Activated naive CD4-positive, alpha-beta T cell treated with anti-CD3 and anti-CD28 coated beads, Interleukin-2, amount 50 U/mL, for 72 hours (primary cell): ENCODE measurements at places on chromosomes 2 and 18. TPM values are rescaled to one million over a fixed set of nuclear protein-coding genes. Genes with fewer than 3 reads are reported as not detected.

DNA sequence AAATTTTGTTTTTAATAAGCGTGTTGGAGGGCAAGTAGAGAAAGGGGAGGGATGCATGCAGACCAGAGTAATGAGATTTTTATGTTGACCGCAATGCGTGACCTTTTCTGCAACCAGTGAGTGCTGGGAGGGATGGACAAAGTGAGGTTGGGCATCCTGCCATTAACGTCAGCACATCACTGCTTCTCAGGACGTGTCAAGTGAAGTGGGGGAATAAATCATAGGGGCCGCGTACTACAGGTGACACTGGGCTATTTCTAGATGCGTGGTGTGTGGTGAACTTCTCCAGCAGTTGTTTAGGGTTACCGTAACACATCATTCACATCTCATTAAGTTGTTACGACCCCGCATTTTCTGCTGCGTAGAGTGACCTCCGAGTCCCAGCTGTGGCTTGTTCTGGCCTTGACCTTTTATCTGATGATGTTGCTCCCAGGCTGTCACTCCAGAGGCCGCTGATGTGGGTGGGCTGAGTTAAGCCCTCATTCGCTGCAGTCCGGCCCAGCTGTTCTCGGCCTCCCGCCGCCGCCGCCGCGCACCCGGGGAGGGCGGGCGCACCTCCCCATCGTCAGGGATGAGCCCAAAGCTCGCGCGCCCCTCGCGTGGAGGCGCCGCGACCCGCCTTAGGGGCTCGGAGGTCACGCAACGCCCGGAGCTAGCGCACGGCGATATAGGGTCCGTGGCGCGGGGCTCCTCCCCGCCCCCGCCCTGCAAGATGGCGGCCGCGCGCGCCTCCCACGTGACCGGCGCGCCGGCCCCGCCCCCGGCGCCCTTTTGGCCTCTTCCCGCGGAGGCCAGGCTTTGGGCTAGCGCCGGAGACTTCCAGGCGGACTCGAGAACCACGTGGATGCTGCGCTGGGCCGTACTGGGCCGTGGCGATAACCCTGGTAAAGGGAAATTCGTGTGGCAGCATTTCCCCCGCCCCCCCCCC is 3.5 kb downstream of the ZCCHC2 start:
- DNase-seq = peak; percentile 81

DNA sequence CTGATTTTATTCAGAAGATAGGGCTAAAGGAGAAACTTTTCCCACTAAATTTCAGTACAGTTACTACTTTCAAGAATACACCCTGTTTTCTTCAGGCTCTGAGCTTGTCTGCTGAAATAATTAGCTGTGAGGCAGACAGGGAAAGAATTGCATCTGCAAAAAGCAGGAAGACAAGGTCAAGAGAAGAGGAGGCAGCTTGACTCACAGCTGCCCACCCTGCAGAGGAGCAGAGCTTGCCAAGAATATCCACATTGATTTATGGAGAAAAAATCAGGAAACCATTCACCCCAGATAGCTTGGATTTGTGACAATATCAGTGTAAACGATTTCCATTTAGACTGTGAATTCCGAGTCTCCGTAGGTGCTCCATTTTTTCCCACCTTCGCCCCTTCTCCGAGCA is 49.0 kb downstream of the ACTR2 start:
- no peak for DNase-seq

DNA sequence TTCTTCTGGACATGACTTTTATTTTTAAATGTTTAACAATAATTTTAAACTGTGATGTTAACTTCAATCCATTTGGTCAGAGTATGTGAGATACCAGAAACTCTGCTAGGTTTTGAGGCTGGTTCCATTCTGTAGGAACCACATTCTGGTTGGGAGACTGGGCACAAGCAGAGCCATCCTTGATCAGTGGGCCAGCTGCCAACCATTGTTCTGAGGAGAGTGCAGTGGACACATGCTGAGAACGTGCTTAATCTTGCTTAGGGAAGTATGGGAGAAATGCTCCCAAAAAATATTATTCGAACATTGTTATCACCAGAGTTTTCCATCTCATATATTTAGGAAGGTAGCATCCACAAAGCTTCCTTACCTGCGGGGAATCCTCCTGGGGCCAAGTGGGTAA is 155.8 kb downstream of the RTN4 start:
- no peak for DNase-seq

ATOH8 gene
- not detected for total RNA-seq
